ENCODE measurements at places on chromosomes 1 and 21.

DNA sequence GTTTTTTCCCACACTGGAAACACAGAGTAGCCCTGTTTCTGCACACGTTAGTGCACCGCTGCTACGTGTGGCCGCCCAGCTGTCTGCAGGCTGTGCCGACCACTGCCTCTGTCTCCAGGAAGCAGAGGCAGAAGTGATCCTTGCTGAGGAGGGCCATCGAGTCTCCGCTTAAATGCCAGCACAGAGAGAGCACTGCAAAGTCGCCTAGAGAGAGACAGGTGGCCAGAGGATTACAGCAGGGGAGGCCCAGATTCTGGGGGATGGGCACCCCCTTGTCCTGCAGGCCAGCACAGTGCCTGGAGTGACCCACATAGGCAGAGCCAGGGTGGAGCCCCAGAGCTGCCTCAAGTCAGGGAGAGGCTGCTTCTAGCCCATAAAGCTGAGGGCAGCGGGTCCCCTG is 6.1 kb downstream of the TPRG1L start:
- DNase-seq = no peak

DNA sequence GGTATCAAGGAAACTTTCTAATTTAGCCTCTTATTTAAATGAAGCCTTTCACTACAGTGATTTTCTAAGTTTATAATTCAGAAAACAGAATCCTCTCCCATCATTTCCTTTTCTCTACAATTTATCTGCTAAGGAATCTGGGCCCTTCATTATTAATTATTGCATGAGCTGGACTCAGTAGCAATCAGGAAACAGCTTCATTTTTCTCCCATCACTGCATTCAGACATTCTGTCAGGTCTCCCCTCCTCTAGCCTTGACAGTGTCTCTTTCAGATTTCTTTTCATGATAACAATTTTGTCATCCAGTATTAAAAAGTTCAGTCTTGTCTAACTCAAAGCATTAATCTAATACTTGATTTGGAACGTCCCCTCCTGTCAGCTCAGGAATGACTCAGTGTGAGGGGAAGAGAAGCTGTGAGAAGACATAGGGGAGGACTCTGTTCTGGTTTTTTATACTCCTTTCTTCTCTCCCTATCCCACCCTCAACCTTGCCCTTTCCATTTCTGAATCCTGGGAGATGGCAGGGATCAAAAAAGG is 28.1 kb downstream of the SLC44A5 start:
- no peak for DNase-seq

DNA sequence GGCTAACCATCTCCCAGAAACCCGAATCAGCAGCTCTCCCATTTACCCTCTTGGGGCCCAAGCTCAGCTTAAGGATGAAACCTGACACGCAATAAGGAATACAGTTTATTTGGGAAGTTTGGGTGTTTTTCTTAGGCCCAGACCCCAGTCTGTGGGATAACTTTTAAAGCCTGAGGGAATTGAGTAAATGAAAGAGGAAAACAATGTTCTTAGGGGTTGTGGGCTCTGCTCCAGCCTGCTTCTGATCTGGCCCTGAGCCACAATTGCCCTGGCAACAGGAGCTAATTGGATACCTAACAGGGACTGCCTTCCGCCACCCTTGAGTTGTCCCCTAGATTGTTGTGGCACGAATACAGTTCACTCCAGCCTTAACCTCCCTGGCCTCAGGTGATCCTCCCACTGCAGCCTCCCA is 20.1 kb downstream of the DYRK3 start:
- DNase-seq = no peak

GRCh38 chr1:70487910-70488665 is 77.0 kb downstream of the CTH start:
- peak; percentile 91 for DNase-seq

DNA sequence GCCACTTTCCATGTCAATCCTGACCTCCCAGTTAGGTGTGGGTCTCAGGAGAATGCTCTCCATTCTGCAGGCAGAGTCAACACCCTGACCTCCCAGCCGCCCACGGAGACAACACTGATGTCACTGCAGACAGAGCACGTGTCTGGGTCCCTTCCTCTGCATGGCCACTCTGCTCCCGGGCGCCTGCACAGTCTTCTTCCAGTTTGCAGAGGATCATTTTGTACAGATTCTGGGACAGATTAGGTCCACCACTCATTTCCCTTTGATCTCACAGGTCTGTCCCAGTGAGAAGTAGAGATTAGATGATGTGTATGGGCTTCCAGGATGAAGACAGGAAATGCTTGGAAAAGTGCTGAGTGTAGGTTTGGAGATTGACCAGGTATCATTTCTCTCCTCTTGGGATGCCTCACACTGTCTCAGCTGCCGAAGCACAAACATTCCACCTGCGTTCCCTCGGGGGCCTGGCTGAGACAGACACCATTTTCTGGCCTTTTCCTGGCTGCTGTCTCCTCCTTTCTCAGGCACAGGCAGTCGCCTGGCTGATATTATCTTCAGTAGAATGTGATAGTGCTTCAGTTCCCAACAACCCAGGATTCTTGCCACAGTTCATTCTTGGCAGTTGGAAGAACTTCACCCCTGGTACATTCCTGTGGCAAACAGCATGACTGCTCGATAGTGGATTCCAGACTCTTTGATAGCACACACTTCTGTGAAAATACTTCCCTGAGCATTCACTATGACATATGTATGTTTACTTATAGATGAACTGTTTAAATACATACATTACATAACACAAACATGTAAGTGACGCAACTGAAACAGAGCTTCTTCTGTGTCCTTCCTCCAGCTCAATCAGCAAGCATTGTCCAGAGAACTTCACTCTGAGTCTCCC is 7.9 kb downstream of the MYBPHL start:
- DNase-seq = no peak

DNA sequence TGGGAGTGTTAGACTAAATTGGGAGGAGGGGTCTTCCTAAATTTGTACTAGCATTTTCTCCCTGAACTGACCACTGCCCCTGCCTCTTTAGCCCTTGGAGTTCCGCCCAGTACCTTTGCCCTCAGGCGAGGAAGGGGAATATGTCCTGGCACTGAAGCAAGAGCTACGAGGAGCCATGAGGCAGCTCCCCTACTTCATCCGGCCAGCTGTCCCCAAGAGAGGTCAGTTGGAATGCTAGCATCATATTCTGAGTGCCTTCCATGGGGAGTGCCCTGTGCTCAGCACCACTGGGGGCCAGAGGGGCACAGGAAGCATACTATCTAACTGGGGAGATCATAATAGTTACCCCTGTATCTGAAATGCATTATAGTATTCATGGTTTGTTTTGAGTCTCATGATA is 10.7 kb downstream of the POLR3GL start:
- no peak for DNase-seq

GRCh38 chr1:212234431-212235395 is 50.5 kb upstream of the PPP2R5A start:
- no peak for DNase-seq

DNA sequence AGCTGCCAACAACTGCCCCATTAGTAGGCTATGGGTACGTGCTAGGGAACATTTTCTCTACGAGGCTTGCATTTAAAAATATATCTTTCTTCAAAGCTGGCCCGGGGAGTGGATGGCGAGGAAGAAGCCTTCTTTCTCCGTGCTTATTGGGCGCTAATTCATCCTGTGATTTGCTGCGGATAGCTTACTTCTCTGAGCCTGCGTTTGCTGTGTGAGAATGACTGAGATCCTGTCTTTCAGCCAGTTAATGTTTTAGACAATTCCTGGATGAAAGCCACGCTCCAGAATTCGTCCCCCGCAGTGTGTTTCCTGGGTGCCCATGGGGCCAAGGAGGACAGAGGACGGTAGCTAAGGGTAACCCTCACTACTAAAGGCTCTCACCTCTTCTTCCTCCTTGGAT is 57.8 kb upstream of the TARBP1 start:
- DNase-seq = no peak

- no peak for DNase-seq
Observed at GRCh38 chr21:24316277-24316922, 1290.9 kb downstream of the MRPL39 start.

DNA sequence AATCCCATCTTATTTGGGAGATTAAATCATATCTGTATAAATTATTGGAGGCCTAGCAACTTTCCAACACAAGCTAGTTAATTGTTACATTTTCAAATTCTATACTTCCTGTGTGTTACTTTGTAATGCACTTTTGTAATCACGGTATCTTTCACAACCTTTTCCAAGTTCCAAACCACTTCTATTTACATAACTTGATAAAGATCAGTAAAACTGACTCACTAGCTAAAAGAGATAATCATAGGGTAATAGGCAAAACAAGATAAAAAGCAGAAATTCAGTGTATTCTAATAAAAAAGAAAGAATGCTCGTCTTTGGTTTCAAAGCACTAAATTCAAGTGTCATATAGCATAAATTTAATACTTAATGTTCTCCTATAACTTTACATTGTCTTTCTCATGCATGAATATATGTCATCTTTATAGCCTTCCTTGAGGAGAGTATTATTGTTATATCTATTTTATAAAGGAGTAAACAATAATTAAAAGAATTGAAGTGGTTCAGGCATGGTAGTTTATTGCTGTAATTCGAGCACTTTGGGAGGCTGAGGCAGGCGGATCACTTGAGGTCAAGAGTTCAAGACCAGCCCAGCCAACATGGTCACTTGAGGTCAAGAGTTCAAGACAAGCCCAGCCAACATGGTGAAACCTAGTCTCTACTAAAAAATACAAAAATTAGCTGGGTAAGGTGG is 66.4 kb downstream of the RGS13 start:
- no peak for DNase-seq

GRCh38 chr21:33367309-33367973 is 35.8 kb upstream of the IFNGR2 start:
- no peak for DNase-seq

- DNase-seq = no peak
Observed at GRCh38 chr1:55064861-55065263, 25.5 kb downstream of the PCSK9 start.

- no peak for DNase-seq
Observed at GRCh38 chr1:77271852-77272580, 9.8 kb upstream of the AK5 start.

DNA sequence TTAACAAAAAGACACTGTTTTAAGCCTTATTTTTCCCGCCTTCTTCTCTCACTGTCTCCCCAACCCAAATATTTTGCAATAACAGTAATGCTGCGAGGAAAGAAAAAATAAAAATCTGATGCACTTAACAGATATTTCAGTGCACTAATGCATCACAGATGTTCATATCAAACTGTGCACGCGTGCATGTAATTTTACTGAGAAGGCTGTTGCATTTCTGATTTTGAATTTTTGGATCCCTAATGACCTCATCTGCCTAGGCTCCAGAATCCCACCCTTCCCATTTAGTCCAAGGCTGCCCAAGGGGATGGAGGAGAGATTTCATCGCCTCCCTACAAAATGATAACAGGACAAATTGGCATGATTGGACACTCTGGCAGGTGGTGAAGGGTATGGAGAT is 5.5 kb downstream of the TRABD2B start:
- DNase-seq = no peak

- no peak for DNase-seq
Observed at GRCh38 chr1:213685992-213686582, 301.7 kb upstream of the PROX1 start.

GRCh38 chr1:28888915-28889314 is 25.5 kb upstream of the EPB41 start:
- DNase-seq = no peak

DNA sequence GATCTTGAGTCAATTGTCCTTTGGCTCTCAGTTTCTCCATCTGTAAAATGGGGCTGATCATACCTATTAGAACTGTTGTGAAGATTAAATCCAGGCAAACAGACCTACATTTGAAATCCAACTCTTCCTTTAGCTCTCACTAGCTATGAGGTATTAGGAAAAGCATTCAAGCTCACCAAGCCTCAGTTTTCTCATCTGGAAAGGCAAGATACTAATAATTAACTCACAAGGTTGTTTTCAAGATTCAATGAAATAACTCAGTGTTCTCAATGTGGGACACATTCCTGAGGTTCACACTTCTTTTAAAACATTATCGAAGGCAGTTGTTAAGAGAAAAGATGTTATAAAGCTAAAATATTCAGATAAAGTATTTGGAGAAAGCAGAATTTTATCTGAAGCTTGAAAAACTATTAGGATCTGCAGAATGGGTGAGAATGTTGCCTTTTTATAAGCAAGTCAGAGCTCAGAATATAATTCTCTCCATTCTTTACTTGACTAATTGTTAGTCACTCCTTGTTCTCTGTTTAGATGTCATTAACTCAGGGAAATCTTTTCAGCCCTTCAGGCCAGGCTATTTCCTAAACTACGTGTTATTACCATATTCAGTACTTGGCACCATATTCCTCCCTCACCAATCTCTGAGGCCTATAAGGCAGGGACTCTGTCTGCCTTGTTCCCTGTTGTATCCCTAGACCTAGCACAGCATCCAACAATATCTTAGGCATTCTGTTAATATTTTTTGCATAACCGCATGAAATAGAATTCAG is 72.0 kb upstream of the VAV3 start:
- DNase-seq = no peak

- DNase-seq = peak; percentile 39
Observed at GRCh38 chr21:36949171-36950141, 17.0 kb downstream of the HLCS start.

DNA sequence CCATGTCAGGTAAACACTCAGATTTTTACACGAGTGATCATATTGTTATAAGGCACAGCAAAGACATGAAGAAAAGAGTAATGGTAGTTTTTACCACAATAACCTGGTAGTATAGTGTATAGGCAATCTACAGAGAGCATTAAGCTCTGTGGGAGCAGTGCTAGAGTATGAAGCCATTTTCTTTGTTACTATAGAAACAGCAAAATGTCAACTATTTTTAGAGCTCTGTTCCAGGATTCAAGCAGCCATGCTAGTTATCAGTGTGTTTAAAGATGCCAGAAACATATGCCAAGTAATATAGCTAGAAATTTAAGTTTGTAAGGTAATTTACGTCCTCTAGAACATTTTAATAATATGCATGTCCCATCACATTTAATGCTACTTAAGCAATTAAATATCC is 77.6 kb upstream of the RGS18 start:
- DNase-seq = no peak

- peak; percentile 64 for DNase-seq
Observed at GRCh38 chr1:99727575-99728185, 38.8 kb downstream of the FRRS1 start.

DNA sequence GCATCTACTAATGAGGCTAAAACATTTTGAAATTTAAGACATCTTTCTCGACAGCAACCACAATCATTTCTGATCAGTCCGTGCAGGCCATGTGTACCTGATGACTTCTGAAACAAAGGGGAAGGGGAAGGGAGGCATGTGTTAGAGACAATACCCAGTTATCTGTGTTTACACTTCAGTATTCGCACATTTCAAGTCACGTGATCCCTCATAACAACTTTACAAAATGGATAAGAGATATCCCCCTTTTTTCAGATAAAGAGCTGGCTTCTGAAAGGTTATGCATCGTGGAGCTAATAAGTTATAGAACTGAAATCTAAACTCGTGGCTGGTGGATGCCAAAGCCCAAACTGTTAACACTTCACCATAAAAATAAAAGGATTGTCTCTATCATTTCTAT is 175.7 kb downstream of the CHRM3 start:
- DNase-seq = no peak

Data from GM23338 (cell line).